ENCODE measurements at places on chromosomes 1 and 21. TPM values are rescaled to one million over a fixed set of nuclear protein-coding genes. Genes with fewer than 3 reads are reported as not detected.

DNA sequence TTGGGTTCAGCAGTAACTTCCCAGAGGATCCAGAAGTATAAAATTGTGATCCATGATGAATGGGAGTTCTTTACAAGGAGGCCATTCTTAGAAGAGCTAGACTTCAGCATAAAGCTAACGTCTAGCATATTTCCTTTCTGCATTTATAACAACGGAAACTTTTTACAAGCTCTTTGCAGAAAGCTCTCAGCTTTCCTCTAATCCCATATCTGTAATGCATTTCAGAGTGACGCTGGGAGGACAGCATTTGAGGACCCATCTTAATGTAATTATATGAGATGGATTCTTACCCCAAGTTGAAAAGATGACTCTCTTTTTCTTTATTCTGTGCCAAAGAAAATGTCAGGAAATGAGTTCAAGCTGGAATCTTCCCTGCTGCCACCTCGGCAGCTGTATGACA is 132.0 kb upstream of the CACHD1 start:
- no peak overlapping the region for H3K27ac ChIP-seq
- H3K27me3 ChIP-seq = no peaks in the 10 kb centered on the region
- DNase-seq = no peak
- no peaks in the 10 kb centered on the region for H3K36me3 ChIP-seq

- no peak for DNase-seq
- no peak overlapping the region for H3K4me3 ChIP-seq
- H3K36me3 ChIP-seq = no peaks in the 10 kb centered on the region
- no peaks in the 10 kb centered on the region for H3K4me1 ChIP-seq
- no peak overlapping the region for H3K27ac ChIP-seq
These were observed 42.3 kb upstream of the FASLG start for GRCh38 chr1:172616636-172617035.

DNA sequence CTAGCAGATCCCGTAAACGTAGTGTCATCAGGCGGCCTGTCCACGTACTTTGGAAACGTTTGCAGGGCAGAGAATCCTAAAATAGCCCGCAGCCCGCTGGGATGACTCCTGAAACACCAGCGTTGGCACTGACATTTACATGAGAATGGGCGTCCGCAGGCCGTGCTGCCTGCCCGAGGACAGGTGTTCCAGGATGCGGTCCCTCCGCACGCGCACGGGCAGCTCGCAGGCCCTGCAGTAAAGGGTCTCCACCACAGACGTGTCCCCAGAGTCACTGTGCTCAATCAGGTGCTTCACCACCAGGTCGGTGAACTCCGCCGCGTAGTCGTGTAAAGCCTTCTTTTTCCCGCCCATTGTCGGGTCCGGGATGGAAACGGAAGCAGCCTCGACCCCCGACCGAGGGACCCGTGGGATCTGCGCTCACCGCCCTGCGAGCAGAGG is 5.8 kb upstream of the CCDC27 start:
- no peaks in the 10 kb centered on the region for H3K36me3 ChIP-seq
- H3K4me3 ChIP-seq = peak overlapping the region; percentile 82
- no peaks in the 10 kb centered on the region for H3K27me3 ChIP-seq
- H3K4me1 ChIP-seq = peaks cover 5% of the 10 kb centered on the region
- H3K27ac ChIP-seq = peak overlapping the region; percentile 81

- H3K4me1 ChIP-seq = peaks cover 5% of the 10 kb centered on the region
- DNase-seq = peak; percentile 41
- peak overlapping the region; percentile 34 for H3K4me3 ChIP-seq
- H3K27me3 ChIP-seq = no peaks in the 10 kb centered on the region
These were observed 59.8 kb upstream of the MORC3 start for GRCh38 chr21:36260030-36260787.

GRCh38 chr1:64984737-64985136 is 18.4 kb upstream of the JAK1 start:
- no peaks in the 10 kb centered on the region for H3K4me1 ChIP-seq
- H3K36me3 ChIP-seq = no peaks in the 10 kb centered on the region
- H3K4me3 ChIP-seq = no peak overlapping the region

- DNase-seq = no peak
- no peaks in the 10 kb centered on the region for H3K36me3 ChIP-seq
- H3K27me3 ChIP-seq = no peaks in the 10 kb centered on the region
- peaks cover 4% of the 10 kb centered on the region for H3K4me1 ChIP-seq
- H3K27ac ChIP-seq = no peak overlapping the region
These were observed 68.7 kb downstream of the DNTTIP2 start for GRCh38 chr1:93810316-93810715.

GRCh38 chr1:38283696-38284470 is 237.3 kb upstream of the POU3F1 start:
- DNase-seq = no peak
- H3K36me3 ChIP-seq = no peaks in the 10 kb centered on the region
- no peak overlapping the region for H3K4me3 ChIP-seq
- H3K27ac ChIP-seq = no peak overlapping the region
- H3K4me1 ChIP-seq = no peaks in the 10 kb centered on the region
- H3K27me3 ChIP-seq = peaks cover 3% of the 10 kb centered on the region

DNA sequence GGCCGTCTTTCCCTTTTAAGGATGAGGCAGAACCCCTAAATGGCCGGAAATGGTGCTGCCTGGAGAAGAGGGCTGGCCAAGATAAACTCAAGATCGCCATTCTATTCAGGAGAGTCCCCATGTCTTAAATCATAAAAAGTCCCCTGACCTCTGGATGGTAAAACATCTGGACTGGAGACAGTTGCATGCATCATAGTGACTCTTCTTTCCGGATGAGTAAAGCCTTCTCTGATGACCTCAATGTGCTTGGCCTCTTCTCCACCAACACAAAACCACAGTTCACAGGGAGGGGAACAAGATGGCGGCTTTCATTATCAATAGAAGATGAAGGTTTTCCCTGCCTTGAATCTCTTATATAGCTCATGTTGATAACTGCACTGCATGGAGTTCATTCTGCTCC is 27.5 kb upstream of the H6PD start:
- H3K36me3 ChIP-seq = no peaks in the 10 kb centered on the region
- H3K4me3 ChIP-seq = no peak overlapping the region

DNA sequence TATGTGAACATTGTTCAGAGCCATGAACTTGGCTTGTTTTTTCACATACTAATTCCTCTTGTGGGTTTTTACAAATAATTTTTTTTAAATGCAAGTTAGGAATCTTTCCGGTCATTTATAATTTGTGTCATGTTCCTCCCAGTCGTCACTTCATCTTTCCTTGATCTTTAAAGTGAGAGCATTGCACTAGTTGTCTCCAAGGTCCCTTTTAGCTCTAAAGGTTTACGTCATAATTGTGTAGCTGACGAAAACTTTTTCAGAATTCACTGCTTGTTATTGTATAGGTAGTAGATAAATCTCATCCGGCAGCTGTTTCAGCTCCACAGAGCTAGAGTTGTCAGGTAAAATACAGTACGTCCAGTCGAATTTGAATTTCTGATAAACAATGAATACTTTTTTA is 33.6 kb downstream of the SOAT1 start:
- H3K4me1 ChIP-seq = peaks cover 4% of the 10 kb centered on the region
- DNase-seq = no peak
- no peaks in the 10 kb centered on the region for H3K27me3 ChIP-seq
- H3K27ac ChIP-seq = no peak overlapping the region
- no peak overlapping the region for H3K4me3 ChIP-seq
- no peaks in the 10 kb centered on the region for H3K36me3 ChIP-seq

DNA sequence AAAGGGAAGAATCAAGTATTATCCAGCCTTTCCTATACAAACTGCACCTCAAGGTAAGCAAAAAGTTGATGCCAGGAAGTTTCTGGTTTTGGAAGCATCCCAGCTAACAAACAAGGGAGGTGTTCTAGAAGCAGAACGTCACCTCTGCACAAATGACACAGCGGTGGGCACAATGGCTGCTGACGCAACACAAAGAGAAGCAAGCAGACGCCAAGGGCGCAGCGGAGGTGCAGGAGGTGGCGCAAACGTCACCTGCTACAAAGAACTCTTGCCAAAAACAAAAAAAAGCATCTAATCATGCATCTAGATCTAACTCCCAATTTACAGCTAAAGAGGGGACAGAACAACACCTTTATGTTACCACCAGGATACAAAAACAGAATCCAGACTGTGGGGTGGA is 88.5 kb downstream of the NPHP4 start:
- DNase-seq = no peak
- no peak overlapping the region for H3K27ac ChIP-seq
- no peaks in the 10 kb centered on the region for H3K36me3 ChIP-seq

GRCh38 chr1:224510880-224511645 is 76.5 kb upstream of the WDR26 start:
- no peak overlapping the region for H3K27ac ChIP-seq
- no peaks in the 10 kb centered on the region for H3K27me3 ChIP-seq
- DNase-seq = no peak

GRCh38 chr1:60149251-60149650 is 75.7 kb upstream of the C1orf87 start:
- H3K27me3 ChIP-seq = no peaks in the 10 kb centered on the region
- DNase-seq = peak; percentile 57
- H3K27ac ChIP-seq = no peak overlapping the region
- peaks cover 10% of the 10 kb centered on the region for H3K4me1 ChIP-seq
- no peaks in the 10 kb centered on the region for H3K36me3 ChIP-seq

DNA sequence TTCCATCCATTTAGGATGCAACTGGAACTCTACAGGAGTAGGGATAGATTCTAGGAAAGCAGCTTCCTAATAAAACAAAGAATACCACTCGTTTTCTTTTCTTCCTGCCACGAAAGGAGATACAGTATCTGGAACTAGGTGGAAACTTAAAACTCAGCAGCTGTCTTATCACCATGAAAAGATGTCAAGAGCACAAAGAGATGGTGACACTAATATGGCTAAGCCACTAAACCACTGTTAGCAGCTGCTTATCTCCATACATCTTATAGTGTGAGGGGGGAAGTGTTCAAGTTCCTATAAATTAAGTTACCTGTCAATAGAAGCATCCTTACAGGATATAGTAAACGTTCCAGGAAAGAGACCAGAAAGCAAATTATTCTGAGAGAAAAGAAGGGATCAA is 162.5 kb downstream of the TYW3 start:
- no peak overlapping the region for H3K4me3 ChIP-seq
- no peaks in the 10 kb centered on the region for H3K36me3 ChIP-seq
- no peak overlapping the region for H3K27ac ChIP-seq

GRCh38 chr1:38046884-38047602 is 450 bp upstream of the POU3F1 start:
- H3K4me3 ChIP-seq = peak overlapping the region; percentile 59
- H3K27me3 ChIP-seq = peaks cover 72% of the 10 kb centered on the region
- H3K36me3 ChIP-seq = no peaks in the 10 kb centered on the region
- DNase-seq = peak; percentile 80

- peak overlapping the region; percentile 7 for H3K27ac ChIP-seq
- H3K4me1 ChIP-seq = peaks cover 5% of the 10 kb centered on the region
- H3K36me3 ChIP-seq = no peaks in the 10 kb centered on the region
- no peaks in the 10 kb centered on the region for H3K27me3 ChIP-seq
These were observed 86.8 kb downstream of the LRRC8C start for GRCh38 chr1:89719502-89720306.

DNA sequence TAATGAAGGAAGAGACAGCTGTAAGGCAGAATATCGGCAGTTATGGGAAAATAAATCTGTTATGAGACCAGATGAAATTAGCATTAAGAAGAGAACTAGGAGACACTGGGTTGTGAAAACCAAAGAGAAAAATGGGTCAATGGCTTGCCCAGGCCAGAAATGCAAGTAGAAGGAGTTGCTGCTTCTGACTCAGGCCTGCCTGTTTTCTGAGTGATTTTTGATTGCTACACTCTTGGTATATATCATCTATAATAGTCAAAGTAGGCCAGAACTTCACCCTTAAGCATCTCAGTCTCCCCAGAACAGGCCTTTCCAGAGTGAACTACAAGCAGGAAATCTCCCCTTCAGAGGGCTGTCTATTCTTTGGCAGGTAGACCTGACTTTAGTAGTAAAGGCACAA is 107.0 kb downstream of the NRIP1 start:
- no peaks in the 10 kb centered on the region for H3K27me3 ChIP-seq
- no peak overlapping the region for H3K27ac ChIP-seq
- no peaks in the 10 kb centered on the region for H3K36me3 ChIP-seq
- H3K4me3 ChIP-seq = no peak overlapping the region
- no peak for DNase-seq

DNA sequence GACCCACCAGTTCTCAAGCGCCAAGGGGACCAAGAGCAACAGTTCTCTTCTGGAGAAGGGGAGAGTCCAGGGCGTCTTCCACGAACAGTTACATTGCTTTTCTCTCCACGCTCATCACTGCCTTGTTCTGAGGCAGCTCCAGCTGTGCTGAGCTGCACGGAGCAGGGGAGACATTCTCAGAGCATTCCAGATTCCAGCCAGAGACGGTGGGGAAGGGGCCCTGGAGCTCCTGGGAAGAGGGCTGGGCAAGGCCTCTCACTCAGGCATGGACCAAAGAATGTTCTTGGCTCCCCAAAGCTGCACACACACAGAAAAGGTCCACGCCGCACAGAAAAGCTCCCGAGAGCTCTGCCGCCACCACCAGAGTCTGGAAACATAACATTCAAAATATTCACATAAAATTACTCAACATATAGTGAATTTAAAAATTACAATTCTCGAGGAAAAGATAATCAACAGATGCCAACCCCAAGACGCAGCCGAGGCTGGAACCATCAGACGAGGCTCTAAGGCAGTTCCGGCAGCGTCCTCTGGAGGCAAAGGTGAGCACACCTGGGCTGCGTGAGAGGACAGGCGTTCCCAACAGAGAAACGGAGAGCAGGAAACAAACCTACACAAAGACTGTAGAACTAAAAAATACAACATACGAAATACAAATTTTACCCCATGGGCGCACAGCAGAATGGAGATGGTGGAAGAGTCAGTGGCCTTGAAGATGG is 40.5 kb downstream of the UBE2G2 start:
- no peaks in the 10 kb centered on the region for H3K4me1 ChIP-seq
- no peak overlapping the region for H3K27ac ChIP-seq
- no peaks in the 10 kb centered on the region for H3K27me3 ChIP-seq
- H3K4me3 ChIP-seq = no peak overlapping the region
- no peaks in the 10 kb centered on the region for H3K36me3 ChIP-seq

DNA sequence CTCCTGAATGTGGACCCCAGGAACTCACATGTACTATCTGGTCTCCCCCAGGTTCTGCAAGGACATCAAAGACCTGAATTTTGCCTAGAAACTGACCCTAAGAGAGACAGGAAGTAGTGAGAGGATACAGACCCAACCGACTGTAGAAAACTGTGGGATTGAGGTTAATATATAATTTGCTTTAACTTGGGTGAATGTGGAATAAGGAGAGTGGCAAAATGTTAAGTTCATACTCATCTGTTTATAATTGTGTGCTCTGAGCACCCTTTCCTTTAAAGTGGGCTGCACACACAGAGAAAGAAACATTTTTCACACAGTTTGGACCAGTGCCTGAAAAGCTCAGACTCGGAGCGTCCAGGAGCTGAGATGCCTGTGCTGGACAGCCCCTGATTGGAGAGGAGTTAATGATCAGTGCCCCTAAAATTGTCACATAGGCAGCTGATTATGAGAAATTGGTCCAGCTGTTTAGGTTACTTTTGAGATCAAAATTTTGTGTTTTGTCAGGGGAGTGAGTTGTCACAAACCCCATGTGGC is 37.2 kb downstream of the ROR1 start:
- no peaks in the 10 kb centered on the region for H3K27me3 ChIP-seq
- DNase-seq = no peak
- peaks cover 26% of the 10 kb centered on the region for H3K4me1 ChIP-seq
- no peaks in the 10 kb centered on the region for H3K36me3 ChIP-seq
- no peak overlapping the region for H3K4me3 ChIP-seq
- H3K27ac ChIP-seq = no peak overlapping the region

KDM5B gene
- total RNA-seq = 104 TPM

ANKRD34A gene
- 0.41 TPM for total RNA-seq

XCL2 gene
- 1.7 TPM for total RNA-seq

NLRP3 gene
- not detected for total RNA-seq

PM20D1 gene
- total RNA-seq = not detected

SYNC gene
- 95.5 TPM for total RNA-seq

SH2D1B gene
- total RNA-seq = 0.79 TPM

PROK1 gene
- total RNA-seq = not detected

CD1C gene
- total RNA-seq = 7.1 TPM

METTL18 gene
- 6.8 TPM for total RNA-seq

All from transverse colon (tissue), 4 donors.